Stimulated activated CD8-positive, alpha-beta memory T cell treated with anti-CD3 and anti-CD28 coated beads, Interleukin-4, amount 100 ng/mL, for 1 hour (primary cell): ENCODE measurements at places on chromosomes 2 and 18.
A peak's percentile ranks its signal among the peaks of the same experiment; 100 is the strongest.

DNA sequence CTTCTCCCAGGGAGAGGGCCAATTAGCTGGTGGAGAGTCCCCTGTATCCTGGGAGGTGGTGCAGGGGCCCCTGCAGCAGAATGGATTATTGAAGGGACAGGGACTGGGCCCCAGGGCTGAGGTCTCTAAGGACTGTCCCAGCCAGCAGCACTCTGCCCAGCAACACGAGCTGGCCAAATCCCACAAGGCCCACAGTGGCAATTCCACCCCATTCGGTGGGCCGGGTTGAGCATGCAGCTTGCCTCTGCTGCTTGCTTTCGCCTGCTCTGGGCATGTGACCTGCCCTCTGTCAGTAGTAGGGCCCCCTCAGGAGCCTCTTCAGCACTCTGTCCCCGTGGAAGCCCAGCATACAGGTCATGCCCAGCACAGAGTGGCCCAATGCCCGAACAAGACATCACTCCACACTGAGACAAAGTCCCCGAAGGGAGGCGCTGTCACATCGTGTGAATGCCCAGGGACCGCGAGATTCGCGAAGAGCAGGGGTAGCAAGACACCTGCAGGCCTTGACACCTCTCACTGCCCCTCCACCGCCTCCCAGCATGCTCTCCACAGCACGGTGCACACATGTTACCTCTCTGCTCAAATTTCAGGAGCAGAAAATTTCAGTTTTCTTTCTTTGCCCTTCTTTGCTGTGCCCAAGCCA lies 65.4 kb downstream of the CRACDL start:
- no peak for DNase-seq

- no peak for DNase-seq
Measured at GRCh38 chr2:201261471-201261870, 1.1 kb downstream of the CASP8 start.

DNA sequence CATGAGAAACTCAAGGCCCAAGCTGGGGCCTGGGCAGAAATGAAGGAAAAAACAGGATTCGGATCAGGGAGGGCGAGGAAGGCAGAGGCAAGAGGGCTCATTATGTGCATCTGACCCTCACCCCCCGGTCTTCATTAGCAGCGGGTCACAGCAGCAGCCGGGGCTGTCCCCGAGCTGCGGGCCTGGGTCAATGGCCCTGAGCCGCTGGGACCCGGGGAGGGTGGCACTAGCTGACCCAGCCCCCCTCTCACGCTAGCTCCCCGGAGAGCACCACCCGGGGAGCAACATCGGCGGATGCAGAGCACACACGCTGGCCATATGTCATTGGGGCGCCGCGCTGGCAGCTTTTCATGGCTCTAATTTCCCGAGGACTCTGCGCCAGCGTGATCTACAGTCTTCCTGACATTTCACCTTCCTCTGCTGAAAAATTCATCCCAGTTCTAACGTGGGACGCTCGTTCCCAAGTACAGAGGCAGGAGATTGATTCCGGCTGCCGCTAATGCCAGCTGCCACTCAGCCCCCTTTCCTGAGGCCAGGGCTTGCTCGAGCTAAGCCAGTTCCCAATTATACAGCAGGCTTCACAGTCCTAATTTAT lies 63.7 kb downstream of the EIPR1 start:
- no peak for DNase-seq

DNA sequence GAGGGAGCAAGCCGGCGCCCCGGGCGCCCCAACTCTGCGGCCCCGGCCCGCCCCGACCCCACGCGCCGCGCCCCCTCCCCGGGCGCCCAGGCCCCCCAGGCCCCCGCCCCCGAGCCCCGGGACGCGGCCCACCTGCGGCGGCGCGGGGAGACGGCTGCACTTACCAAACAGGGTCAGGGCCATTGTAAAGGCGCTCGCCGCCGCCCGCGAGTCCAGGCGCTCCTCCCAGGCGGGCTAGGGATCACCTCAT lies 526 bp downstream of the CHN1 start:
- no peak for DNase-seq

DNA sequence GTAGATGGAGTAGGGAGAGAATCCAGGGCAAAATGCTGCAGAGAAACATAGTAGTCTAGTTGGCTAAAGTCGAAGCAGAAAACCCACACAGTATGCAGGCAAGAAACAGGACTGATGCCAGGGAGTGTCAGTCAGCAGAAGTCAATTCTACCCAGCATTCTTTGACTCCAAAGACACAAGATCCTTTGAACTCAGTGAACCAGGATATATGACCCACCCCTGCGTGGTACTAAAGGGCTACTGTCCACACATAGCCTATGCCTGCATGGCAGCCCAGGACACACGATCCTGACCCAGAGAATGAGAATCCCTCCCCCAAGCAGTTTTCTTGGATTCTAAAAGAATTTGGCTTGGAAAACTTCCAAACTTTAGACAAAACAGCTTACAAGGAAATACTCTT lies 42.5 kb downstream of the ALK start:
- no peak for DNase-seq

DNA sequence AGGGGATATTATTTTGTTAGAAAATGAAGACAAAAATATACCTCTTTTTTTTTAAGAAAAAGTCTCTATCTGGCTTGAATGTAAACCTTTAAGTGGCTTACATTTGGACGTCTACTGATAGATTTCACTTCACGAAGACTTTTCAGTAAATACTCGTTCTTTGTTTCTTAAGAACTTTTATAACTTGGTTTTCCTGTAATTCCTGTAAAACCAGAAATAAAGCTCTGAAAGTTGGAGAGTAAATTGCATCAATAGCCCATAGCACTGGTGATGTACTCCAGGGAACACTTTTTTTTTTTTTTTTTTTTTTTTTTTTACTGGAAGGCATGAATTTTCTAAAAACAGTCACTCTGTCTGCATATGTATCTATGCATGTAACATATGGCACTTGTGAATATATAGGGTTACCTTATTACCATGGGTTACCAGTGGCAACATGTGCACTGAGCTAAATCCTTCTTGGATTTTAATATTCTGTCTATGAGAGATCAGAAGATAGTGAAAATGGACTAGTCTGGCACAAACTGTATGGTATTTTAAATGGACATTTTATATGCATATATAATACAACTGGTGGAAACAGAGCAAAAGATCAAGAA lies 309.2 kb upstream of the TCF4 start:
- DNase-seq: no peak

GRCh38 chr2:76867854-76868253 lies 654.3 kb downstream of the LRRTM4 start:
- no peak for DNase-seq

GRCh38 chr2:196086517-196087368 lies 18.1 kb upstream of the DNAH7 start:
- no peak for DNase-seq

DNA sequence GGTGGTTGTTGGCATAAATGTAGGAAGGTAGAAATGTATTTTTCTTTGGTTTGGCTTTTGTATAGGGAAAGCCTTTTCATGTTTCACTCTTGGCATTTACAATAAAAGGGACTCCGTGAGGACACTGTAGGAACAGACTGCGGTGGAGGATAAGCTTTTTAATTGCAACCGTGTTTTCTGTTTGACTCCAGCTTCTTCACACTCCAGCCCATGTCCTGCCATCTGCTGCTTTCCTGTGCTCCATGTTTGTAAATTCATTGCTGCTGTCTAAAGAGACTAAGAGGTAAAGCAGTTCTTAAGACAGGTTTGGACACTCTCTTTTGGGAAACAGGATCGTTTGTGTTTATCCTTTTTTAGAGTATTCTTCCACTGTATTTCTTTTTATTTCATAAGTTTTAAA lies 33.3 kb downstream of the WDR75 start:
- no peak for DNase-seq

DNA sequence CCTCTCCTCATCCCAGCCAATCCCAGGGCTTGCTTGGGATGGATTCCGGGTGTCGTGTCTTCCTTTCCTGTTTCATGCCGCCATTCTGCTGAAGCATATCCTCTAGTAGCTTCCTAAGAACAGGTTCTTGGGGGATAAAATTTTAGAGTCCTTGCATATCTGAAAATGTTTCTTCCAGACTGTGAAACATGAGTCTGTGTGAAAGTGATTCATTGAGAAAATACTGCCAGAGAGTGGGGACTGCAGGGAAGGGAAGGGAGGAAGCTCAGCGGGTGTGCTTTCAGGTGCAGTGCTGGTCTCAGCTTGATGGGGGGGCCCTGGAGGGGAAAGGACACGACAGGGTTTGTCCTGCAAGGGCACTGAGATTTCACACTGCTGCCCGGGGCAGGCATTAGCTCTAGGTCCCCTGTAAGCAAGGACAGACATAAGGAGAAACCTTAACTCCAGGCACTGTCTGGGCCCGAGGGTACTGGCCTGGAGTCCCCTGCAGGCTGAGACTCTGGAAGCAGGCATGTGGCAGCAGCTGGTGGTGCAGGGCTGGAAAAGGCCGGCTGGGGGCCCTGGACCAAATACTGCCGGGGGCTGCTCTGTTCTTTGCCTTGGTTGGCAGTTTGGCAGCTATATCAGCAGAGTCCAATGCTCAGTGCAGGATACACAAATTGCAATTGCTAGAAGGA lies 97.6 kb upstream of the HS6ST1 start:
- no peak for DNase-seq

DNA sequence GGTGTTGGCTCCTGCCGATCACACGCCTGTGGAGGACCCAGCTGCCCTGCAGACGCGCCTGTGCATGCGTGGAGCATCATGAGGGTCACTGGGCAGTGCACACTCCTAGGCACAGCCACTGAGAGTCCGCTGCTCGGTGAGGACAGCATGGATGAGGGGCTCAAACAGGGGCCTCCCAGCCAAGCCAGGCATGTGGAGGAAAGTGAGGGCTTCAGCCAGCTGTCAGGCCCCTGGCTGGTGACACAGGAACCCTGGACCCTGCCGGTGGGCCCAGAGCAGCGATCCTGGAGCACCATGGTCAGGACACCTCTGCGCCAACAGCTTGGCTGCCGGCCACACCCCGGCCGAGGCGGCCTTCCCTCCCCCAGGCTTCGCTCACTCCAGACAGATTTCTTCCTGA lies 171.2 kb downstream of the RTP5 start:
- no peak for DNase-seq

GRCh38 chr18:9673296-9674251 lies 34.5 kb upstream of the RAB31 start:
- DNase-seq: no peak

GRCh38 chr18:12837747-12838146 lies 46.3 kb downstream of the PTPN2 start:
- DNase-seq: no peak

DNA sequence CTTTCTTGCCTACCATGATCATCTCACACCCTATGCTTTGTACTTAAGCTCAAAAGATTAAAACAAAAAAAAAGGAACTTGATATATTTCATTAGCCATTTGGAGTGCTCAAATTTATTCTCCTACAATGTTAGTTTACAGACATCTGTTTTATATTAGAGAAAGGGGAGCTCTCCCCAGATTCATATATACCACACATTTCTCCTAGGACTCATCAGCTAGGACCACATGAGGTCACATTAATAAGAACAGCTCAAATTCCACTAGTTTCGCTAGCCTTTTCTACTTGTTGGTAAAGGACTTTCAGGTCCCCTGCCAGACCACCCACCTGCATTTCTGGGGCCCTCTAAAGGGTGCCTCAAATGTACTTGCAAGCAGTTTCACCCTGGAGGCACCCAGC lies 151.2 kb upstream of the MMADHC start:
- DNase-seq: no peak

- no peak for DNase-seq
Measured at GRCh38 chr18:25102662-25103061, 249.3 kb downstream of the ZNF521 start.

- DNase-seq: peak; percentile 4
Measured at GRCh38 chr2:113755835-113756354, 547 bp downstream of the SLC35F5 start.

GRCh38 chr2:97747285-97747684 lies 33.9 kb downstream of the ZAP70 start:
- no peak for DNase-seq

- no peak for DNase-seq
Measured at GRCh38 chr2:219744600-219744999, 117.2 kb downstream of the SLC4A3 start.

GRCh38 chr2:127415593-127416505 lies 2.4 kb upstream of the PROC start:
- DNase-seq: peak; percentile 60
